ENCODE measurements at places on chromosomes 7 and 10. TPM values are rescaled to one million over a fixed set of nuclear protein-coding genes. Genes with fewer than 3 reads are reported as not detected.

- DNase-seq: no peak
Observed at GRCh38 chr10:58782876-58783851, 270.5 kb downstream of the BICC1 start.

DNA sequence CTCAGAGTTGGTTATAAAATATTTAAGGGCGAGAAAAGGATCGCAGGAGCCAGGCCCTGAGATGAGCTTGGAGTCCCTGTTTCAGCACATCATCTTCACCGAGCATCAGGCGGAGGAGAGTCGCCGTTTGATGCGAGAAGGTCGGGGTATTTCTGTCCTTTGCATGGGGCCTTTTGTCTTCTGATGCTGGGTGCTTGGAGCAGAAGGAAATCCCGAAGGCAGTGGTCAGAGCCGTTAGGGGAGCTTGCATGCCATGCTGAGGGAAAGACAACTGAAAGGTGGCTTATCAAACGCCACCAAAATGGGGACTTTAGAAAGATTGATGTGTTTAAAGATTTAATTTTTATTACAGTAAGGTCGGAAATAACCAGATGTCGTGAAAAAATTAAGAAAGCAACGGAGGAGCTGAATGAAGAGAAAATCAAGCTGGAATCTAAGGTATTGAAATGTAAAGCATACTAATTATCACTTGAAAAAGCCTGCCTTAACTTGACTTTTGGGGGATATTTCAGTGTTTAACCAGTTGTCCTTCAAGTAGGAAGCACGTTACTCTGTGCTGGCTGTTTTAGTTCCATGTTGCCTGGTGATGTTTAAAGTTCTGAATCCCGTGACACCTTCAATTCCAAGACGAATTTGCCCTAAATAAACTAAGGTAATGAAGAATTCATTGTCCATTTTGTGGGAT, 845 bp downstream of the CCDC172 start:
- no peak for DNase-seq

- DNase-seq: no peak
Observed at GRCh38 chr10:63416376-63416775, 49.4 kb downstream of the JMJD1C start.

GRCh38 chr10:98236862-98237261, 31.1 kb downstream of the LOXL4 start:
- no peak for DNase-seq

GRCh38 chr7:75756991-75757676, 14.9 kb downstream of the CCL26 start:
- no peak for DNase-seq

DNA sequence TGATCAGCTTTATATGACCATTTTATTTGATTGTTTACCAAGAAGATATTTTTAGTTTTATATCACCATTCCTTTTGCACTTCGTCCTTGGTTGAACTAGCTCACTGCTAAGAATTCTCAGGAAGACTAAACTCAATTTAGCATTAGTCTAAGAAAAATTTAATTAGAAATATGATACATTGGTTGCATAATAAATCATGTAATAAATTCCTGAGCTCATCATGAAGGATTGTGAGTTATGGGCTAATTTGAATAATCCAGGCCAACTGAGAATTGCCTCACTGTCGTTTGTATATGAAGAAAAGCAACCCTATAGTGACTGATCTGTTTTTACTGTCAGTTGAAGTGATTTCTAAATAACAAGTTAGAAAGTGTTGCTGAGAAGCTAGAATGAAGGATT, 725.5 kb downstream of the DNAJB9 start:
- DNase-seq: no peak

DNA sequence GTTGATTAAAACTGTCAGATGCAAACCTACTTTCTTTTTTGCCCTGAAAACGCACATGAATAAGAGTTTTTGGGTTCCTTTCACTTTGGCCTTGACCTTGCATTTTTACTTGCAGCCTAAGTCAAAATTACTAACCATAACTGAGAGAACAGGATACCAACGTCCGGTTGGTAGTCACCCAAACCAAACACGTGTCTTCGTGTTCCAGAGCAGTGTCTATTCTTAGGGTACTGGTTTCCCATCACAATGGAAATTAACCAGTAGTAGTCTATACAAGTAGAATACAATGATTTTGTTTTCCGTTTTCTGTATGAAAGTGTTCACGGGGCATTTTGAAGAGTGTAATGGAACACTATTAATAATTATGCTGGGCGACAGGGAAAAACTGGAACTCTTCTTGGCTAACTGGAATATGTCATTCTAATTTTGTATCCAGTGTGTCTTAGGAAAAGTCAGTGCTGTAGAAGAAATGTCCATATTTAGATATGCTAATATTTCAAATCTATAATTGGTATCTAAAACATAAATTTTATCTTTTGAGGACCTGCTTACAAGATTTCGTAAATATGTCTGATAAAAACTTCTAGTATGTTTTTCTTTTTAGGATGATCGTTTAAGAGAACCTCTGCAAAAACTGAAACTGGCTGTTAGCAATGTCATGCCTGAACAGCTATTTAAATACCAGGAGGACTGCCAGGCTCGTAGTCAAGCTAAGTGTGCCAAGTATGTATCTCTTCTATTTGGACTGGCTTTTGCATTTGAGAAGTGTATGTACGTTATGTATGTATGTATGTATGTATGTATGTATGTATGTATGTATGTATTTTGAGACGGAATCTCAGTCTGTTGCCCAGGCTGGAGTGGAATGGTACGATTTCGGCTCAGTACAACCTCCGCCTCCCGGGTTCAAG, 40.9 kb downstream of the UBN2 start:
- DNase-seq: no peak

GRCh38 chr10:74231375-74231774, 80.4 kb downstream of the ADK start:
- DNase-seq: no peak

- DNase-seq: no peak
Observed at GRCh38 chr10:15092855-15093408, 4.2 kb upstream of the RPP38 start.

DNA sequence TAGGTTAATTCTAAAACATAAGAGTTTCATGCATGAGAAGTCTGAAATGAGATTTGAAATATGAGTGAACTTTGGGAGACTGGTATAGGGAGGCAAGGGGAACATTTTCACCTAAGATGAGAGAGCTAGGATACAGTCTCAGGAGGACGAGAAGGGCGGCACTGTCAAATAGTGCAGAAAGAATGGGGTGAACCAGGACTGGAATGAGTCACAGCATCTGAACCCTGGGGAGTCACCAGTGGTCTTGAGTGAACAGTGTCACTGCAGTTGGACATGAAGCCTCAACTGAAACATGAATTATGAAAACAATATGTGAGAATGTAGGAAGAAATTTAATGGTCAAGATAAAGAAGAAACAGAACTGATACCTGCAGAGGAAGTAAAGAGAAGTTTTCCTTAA, 33.8 kb downstream of the GNG11 start:
- no peak for DNase-seq

DNA sequence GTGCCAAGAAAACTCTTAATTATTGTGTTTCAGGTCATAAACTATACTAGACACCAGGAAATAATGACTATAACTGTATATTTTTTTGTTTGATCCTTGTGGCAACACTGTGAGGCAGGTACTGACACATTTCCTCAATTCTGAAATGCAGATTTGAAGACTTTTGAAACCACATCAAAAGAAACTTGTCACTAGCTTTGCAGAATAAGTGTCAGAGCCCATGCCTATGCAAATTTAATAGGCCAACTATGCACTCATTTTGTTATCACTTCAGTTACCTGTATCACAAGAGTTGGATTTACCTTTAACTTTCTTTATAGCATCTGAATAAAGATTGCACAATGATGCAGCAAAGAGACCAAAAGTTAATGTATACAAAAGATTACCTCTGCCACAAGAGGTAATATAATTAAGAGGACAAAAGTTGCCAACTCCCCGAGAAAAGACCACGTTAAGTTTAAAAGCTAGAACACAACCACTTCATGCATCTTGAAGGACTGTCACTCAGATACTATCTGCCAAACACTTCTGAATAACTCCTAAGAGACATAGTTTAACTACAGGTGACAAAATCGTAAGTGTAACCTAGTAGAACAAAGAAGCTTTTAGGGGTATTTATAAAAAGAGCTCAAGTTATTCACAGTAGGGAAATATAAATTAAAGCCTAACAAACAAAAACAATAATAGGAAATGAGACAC, 80.5 kb downstream of the ELAPOR2 start:
- DNase-seq: no peak

DNA sequence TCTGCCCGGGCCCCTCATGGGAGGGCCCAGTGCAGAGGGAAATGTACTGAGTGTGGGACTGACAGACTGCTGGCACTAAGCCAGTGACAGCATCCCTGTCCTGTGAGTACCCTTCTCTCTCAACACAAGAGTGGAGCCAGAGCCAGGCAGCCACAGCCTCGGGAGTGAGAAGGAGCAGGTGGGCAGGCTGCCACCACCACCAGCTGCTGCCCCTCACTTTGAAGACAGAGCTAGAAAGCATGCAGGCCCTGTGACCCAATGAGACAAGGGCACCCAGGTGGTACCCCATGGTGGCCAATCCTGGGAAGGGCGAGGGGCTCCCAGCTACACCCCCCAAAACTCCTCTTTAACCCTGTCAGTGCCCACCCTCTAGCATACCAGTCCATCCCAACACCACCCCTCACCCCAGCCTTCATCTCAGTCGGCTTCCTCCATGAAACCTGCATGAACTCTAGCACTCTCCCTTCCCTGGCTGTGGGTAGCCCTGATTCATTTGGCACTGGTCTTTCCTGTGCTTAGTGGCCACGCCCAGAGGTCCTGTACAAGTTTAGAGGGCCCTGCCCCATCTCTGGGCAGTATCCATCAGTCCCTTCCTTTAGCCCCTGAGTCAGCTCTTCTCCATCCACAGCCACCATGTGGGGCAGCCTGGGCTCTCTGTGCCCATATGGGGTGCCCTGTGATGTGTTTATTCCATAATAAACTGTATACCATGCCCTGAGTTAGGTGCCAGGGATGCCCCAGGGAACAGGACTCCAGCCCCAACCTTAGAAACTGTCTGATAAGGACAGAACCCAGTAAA, 207.0 kb upstream of the ZMIZ1 start:
- no peak for DNase-seq

DNA sequence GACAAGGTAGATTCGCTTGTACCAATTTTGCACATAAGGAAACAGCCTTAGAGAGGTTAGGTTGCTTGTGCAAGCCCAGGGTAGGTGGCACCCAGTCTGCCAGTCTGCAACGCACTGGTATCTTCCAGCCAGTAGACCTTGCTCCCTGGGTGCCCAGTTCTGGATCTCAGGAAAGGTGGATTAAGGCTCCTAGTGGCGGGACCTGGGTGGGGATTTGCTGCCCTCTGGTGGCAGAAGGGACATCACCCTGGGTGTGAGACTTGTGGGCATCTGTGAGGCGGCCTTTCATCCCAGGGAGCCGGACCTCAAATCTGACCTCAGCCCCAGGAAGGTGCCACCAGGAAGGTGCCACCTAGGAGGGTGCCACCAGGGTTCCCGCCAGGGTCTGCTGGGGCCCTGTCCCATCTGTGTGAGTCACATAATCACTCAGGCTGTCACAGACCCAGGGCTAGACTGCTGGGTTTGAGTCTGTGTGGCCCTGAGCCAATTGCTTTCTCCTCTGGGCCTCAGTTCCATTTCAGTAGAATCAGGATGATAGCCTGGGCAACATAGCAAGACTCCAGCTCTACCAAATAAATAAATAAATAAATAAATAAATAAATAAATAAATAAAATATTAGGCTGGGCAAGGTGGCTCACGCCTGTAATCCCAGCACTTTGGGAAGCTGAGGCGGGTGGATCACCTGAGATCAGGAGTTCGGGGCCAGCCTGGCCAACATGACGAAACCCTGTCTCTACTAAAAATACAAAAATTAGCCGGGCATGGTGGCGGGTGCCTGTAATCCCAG, 5.3 kb upstream of the PRKRIP1 start:
- DNase-seq: peak; percentile 66

DNA sequence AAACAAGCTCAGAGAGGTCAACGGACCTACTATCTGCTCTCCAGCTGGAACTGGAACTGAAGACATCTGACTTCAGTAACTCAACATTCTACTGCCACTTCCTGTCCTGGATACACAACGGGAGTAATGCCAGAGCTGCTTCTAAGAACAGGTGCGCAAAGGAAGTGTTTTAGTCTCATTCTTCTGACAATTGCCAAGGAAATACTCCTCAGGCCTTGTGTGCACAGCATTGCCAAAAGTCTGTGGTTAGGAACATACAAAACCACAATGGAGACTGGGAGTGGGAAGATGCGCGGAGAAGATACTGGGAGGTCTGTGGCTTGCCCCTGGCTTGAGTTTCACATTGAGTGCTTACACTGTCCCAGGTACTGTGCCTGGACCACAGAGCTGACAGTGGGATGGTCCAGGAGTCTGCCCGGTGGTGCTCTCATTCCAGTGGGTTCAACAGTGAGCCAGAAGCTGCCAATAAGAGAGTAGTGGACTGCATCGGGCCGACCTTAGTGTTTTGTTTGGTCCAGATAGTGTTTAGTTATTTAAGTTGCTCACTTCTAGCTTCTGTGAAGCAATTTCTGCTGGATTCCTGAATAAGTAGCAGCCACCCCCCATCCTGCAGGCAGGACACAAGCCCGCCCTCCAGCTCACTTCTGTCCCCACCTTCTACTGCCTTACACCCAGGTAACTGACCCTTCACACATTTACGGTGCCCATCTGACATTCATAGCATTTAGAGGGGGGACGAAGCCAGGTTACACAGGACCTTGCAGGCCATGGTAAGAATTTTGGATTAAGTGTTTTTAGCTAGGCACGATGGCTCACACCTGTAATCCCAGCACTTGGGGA, 10.3 kb downstream of the TBL2 start:
- no peak for DNase-seq

OR2A7 gene
- 0.71 TPM for total RNA-seq

SKAP2 gene
- total RNA-seq: 4.1 TPM

SLC18A3 gene
- not detected for total RNA-seq

All from activated T-cell treated with anti-CD3 and anti-CD28 coated beads, Interleukin-2, amount 50 U/mL, for 4 hours (primary cell).